Neural progenitor cell (in vitro differentiated cells): ENCODE measurements at places on chromosomes 6 and 20. TPM values are rescaled to one million over a fixed set of nuclear protein-coding genes. Genes with fewer than 3 reads are reported as not detected.

DNA sequence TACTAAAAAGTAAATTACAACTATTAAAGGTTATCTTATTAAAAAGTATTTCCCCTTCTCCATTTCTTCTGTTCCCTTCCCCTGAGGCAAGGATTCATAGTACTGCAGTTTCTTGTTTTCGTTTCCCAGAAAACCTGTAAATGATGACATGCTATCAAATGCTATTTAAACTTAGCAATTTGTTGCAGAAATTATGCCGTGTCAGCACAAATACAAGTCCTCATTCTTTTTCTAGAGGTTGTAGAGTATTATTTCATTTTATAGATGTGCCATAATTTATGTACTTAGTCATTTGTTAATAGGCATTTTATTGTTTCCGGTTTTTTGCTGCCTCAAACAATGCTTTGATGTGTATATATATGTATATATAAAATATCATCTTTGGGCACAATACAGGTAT, 268.4 kb downstream of the PLCB1 start:
- no peaks in the 10 kb centered on the region for H3K36me3 ChIP-seq
- no peak overlapping the region for H3K4me3 ChIP-seq
- DNase-seq: no peak
- H3K27ac ChIP-seq: no peak overlapping the region
- no peaks in the 10 kb centered on the region for H3K4me1 ChIP-seq

The SHLD1 gene
- 5.1 and 9.0 TPM in 2 replicates for total RNA-seq

GRCh38 chr6:168035098-168035660, 37.7 kb downstream of the KIF25 start:
- DNase-seq: peak; percentile 91
- peaks cover 11% of the 10 kb centered on the region for H3K4me1 ChIP-seq
- H3K36me3 ChIP-seq: no peaks in the 10 kb centered on the region
- H3K27ac ChIP-seq: no peak overlapping the region
- peak overlapping the region; percentile 17 for H3K4me3 ChIP-seq

DNA sequence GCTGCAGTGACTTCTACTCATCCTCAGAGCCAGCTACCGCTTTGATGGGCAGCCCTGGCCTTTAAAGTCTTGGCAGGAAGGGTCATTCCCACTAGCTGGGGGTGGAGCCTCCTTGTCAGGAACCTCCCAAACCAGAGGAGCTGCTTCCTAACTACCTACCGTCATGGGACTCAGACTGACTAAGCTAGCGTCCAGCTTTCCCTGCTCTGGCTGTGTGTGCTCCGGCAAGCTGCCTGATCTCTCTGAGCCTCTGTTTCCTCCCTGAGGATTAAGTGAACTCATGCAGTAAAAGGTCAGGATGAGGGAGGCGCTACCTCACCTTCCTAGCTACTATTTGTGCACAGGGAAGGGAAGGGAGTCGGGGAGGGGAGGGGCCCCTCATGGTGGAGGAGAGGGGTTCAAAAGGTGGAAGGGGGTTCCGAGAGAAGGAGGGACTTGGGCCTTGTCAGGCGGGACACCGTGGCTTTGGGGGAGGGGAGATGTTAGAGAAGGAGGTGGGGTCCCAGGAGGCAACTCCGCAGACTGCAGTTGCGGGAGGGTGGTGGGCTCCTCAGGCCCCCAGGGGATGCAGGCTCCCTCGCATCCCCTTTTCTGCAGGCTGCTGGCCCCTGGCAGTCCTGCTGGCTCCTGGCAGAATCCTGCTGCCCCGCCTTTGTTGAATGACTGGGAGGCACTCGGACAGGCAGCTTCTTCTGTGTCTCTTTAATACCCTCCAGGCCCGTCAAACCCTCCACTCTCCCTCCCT, 9.8 kb downstream of the DUSP15 start:
- no peak overlapping the region for H3K27ac ChIP-seq
- no peaks in the 10 kb centered on the region for H3K36me3 ChIP-seq
- peak overlapping the region; percentile 83 for H3K4me3 ChIP-seq
- peaks cover 6% of the 10 kb centered on the region for H3K27me3 ChIP-seq
- peaks cover 11% of the 10 kb centered on the region for H3K4me1 ChIP-seq

DNA sequence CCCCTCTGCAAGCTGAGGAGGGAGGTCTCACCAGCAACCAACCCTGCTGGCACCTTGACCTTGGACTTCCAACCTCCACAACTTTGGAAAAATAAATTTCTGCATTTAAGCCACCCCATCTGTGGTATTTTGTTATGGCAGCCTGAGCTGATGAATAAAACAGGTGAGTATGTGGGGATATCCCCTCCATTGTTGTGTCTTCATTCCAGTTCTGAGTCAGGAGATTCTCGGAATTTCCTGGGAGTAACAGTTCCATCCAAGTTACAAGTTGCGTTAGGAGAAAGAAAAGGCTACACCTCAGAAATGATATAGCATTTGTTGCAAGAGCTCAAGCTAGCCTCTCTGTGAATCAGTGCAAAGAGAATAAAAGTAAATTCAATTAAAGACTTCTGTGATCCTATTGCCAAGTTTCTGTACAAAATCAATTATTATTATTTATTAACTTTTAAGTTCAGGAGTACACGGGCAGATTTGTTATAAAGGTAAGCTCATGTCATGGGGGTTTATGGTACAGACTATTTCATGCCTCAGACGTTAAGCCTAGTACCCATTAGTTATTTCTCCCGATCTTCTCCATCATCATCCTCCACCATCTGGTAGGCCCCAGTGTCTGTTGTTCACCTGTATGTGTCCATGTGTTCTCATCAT, 153.0 kb downstream of the NKAIN2 start:
- H3K27me3 ChIP-seq: no peaks in the 10 kb centered on the region
- no peak for DNase-seq
- H3K27ac ChIP-seq: no peak overlapping the region
- no peaks in the 10 kb centered on the region for H3K4me1 ChIP-seq
- no peak overlapping the region for H3K4me3 ChIP-seq
- H3K36me3 ChIP-seq: no peaks in the 10 kb centered on the region

DNA sequence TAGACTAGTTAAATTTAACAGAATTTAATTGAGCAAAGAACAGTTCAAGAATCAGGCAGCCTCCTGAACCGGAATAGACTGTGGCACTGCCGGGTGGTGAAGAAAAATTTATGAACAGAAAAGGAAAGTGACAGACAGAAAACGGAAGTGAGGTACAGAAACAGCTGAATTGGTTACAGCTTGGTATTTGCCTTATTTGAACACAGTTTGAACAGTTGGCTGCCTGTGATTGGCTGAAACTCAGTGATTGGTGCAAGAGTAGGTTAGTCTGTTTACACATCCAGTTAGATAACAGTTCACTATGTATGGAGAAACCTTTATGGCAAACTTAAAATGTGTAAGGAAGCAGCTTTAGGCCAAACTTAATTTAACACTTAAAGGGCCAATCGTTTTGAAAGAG, 116.0 kb upstream of the CITED2 start:
- no peaks in the 10 kb centered on the region for H3K27me3 ChIP-seq
- DNase-seq: no peak
- no peak overlapping the region for H3K4me3 ChIP-seq
- H3K36me3 ChIP-seq: no peaks in the 10 kb centered on the region

DNA sequence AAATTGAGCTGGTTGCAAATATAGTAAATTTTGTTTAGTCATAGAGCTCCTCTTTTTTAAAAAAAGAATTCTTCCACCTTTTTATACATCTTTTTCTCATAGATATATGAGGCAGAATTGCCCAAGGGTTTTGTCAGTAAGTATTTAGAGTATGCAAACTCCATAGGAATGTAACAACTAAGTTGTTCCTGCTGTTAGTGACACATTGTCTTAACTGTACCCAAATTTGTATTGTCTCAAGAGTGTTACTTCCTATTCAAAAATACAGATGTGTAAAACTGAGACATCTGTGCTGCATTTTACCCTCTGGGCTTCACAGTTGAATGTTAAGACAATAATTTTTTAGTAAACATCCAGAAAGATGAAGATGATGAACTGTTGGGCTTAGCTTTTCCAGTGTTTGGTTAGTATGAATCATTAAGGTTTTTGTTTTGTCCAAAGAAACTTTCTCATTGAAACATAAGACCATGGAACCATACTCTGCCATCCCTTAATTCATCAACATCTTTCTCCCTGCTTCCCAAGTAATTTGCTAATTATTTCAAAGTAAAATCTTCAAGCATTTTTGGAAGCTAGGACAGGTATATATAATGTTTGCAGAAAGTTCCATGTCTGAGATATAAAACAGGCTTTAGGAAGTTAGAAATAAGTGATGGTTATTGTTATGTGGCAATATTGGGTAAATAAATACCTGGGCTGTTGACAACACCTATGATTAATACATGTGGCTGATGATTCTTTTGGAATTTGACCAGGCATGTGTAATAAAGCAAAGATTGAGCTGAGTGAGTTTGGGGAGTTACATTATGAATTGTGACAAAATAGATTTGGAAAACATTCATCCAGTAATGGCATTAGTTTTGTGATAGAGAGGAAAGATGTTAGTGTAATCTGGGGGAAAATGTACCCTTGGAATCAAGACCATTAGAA, 11.2 kb downstream of the OGFRL1 start:
- no peaks in the 10 kb centered on the region for H3K27me3 ChIP-seq
- H3K27ac ChIP-seq: no peak overlapping the region
- no peak overlapping the region for H3K4me3 ChIP-seq
- H3K36me3 ChIP-seq: no peaks in the 10 kb centered on the region

The VSX1 gene
- total RNA-seq: not detected in 2 replicates
